ENCODE measurements at places on chromosomes 4 and X.

DNA sequence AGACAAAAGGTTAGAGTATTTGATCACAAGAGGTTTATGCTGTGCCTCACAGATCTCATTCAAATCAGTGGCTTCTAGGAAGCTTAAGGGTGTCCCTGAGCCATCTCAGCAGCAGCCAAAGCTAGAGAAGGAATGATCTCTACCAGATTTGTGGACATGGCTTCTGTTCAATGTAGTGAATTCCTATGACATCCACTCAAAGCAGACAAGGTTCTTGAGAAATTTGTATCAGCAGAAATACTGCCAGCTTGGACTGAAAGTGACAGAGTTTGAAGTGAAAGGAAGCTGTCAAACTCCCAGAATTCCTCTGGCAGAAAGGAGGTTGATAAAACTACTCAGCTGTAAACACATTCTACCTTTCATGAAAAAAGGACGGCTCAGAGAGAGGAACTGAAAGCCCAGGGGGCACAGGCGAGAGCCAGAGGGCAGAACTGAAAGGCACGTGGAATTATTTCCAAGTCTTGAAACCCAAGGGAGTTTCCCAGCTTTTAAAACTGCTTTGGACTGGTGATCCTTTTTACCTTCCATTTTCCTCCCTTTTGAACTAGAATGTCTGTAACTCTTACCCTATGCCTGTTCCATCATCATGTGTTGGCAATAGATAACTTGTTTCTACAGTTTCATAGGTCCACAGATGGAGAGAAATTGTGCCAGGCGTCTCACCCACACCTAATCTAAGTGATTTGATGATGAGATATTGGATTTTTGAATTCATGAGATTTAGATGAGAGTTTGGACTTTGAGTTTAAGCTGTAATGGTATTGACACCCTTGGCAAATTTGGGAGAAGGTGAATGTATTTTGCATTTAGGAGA, 14.5 kb upstream of the MED14 start:
- no peak for DNase-seq

DNA sequence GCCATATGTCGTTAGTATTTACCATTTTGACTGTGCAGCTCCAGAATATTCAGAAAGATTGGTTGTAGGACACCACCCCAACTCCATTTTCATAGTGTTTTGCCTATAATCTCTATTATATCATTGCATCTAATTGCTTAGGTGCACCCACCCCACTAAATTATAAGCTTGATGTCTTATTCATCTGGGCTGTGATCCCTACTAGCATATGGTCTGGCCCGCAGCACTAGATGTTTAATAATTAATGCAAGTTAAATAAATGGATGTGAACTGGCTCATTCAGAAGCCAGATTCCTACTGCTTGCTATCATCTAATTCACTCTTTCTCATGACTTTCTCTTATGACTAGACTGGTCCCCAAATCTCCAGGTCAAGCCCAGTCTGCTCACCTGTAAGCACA, 143.5 kb downstream of the RELL1 start:
- DNase-seq = no peak

DNA sequence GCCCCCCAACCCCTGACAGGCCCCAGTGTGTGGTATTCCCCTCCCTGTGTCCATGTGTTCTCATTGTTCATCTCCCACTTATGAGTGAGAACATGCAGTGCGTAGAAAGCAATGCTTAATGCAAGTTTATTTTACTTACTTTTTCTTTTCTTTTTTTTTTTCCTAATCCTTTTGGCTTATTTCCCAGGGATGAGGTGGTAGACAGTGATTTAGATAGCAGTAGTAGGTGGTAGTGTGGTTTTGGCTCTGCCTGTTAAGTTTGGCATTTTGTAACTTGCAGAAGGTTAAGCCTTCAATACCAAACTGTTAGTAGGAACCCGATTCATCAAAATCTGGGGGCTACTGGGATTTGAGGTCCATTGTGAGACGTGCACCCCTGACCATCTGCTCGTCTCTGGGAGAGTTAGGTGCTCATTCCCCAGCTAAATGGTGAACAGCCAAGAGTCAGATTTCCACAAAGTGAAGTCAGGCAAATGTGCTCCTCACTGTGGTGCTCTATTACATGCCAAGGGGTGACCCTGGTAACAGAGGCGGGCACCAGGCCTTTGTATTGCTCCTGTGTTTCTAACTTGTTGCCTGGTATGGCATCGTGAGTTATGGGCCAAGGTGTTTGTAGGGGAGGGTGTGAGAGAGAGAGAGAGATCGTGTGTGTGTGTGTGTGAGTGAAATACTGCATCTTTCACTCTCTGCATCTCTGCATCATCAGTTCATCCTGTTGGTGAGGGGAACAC, 70.3 kb downstream of the PHOX2B start:
- DNase-seq = no peak

DNA sequence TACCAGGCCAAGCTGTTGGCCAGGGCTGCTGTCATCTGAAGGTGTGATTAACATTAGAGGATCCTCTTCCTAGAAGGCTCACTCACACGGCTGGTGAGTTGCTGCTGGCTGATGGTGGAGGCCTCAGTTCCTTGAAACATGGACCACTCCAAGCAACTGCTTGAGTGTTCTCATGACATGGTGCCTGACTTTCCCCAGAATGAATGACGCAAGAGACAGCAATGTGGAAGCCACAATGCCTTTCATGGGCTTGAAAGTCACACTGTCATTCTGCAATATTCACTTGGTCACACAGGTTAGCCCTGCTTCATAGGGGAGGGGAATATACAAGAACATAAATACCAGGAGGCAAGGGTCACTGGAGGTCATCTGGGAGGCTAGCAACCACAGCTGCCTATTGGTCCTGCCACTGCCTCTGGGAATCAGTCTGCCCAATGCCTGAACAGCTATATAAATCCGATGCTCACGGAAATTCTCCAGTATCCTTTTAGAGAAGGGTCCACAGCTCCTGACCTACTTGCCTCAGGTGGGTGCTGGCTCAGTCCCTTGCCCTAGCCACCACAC, 97.1 kb upstream of the MAML3 start:
- DNase-seq = no peak

DNA sequence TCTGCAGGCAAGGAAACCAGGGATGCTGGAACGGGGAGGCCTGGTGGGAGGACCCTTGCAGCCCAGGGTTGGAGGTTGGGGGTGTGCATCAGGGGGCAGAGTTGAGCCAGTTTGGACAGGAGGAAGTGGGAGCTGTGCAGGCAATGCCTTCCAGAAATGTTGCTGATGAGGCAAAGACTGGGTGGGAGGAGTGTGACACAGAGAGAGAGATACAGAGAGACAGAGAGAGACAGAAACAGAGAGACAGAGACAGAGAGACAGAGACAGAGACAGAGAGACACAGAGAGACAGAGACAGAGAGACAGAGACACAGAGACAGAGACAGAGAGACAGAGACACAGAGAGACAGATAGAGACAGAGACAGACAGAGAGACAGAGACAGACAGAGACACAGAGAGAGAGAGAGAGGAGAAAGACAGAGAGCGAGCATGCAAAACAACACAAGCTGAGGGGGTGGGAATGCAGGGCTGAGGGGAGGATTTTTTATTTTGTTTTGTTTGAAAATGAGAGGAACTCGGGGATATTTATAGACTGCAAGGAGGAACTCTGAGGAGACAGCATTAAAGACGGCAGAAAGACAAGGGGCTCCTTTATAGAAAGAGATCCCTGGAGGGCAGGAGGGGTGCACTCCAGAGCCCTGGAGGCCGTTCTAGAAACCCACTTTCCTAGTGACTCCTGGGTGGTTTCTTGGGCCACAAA, 1.9 kb upstream of the HAUS3 start:
- peak; percentile 62 for DNase-seq

GRCh38 chr4:42643685-42644084, 13.2 kb downstream of the ATP8A1 start:
- no peak for DNase-seq

DNA sequence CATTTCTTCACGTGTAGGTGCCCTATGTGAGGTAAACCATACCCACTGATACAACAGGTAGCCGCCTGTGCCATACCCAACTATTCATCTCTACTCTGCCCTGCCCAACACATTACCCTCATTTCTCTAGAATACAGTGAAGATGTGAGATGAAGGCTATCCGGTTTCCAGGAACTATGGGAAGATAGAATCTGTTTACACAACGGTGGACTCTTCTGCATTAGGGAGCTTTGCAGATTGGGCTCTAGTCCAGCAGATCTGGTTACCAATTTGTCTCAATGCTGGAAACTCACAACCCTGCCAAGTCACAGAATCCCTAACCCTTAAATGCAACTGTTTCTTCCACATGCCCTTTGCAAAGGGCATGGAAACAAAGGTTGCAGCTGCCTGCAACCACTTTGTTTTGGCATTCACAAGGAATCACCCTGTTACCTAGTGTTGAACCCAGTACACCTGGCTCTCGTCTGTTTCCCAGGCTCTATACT, 6.4 kb upstream of the SLAIN2 start:
- DNase-seq = no peak
